Kidney (tissue), 22 donors: ENCODE measurements at places on chromosomes 6 and 20. TPM values are rescaled to one million over a fixed set of nuclear protein-coding genes. Genes with fewer than 3 reads are reported as not detected.

Gene SLC22A16
- total RNA-seq, result 0.79 TPM

Gene BRPF3
- 29.5 TPM for total RNA-seq

Gene MYBL2
- 1.3 TPM for total RNA-seq

Gene MYLIP
- 52.8 TPM for total RNA-seq

Gene SNX9
- total RNA-seq, result 49.3 TPM

Gene TSPO2
- total RNA-seq, result 0.44 TPM

Gene TBX18
- 4.1 TPM for total RNA-seq

DNA sequence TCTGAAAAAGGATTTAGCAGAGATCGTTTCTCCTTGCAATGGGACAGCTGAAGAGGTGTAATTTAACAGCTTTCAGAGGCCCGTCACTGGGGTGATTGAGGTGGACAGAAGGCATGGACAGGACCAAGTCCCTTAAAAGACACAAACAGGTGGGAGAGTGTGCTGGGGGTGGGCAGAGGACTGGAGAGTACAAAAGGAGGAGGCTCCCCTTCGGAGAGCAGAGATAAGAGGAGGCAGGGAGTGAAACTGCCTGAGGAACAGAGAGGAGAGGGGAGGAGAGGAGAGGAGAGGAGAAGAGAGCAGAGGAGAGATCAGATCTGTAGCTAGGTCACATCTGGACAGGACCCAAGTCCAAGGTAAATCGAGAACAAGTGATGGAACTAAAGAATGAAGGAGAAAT is 48.6 kb upstream of the PKHD1 start:
- DNase-seq, result no peak

DNA sequence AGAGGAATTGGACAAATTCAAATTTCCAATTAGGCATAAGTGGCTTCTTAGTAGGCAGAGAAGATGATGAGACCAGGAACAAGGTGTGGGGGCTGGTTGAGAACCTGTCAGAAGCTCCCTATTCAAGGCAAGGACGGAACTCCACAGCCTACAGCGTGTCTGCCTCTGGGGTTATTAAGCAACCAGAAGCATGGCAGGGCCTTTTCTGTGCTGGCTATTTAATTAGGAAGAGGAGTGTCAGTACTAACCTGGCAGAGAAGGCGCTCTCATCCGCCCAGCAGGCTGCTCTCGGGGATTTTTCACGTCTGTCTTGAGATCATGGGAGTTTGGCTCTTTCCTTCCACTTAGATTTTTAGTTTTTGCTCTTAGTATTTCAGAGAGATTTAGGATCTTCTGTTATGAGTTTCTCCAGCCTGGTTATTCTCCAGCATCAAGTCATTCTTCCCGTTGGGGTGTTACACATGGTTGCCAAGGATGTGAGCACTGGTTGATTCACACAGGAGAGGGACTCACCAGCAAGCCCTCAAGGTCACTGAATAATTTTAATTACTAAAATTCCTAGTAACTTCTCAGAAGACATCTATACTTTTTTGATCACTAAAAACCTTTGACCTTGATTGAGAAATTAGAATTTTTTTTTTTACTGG is 23.9 kb downstream of the ADTRP start:
- DNase-seq, result no peak

DNA sequence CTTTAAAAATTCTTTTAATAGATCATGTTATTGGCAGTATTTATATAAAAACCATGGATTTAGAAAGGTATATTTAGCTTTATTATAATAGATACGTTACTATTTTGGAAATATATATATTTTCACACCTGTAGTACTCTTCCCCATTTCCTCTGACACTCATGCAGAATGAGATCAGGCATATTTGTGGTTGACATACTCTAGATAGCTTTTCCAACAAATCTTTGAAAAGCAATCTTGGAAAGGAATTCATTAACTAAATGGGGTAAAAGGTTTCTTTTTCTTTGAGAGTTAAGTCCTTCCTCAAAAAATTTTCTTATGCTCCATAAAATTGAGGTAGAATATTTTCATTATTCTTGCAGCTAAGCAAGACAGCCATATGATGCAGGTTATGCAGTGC is 14.5 kb downstream of the ASF1A start:
- no peak for DNase-seq

DNA sequence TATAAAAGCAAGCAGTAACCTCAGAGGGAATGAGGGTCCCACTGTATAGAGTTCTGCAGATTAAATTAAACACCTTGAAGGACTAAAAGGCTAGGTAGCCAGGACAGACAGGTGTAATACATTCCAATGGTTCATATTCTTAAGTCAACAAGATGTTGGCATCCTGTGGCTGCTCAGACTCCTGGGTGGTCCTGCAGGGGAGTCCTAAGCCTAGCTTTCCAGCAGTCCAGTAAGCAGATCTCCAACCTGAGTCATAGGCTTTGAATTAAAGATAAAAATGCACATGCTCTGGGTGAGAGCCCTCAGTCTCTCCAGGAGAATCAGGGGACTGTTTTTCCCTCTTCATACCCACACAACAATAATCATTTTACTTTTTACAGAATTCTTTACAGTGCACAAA is 307.3 kb upstream of the SUPT3H start:
- no peak for DNase-seq

DNA sequence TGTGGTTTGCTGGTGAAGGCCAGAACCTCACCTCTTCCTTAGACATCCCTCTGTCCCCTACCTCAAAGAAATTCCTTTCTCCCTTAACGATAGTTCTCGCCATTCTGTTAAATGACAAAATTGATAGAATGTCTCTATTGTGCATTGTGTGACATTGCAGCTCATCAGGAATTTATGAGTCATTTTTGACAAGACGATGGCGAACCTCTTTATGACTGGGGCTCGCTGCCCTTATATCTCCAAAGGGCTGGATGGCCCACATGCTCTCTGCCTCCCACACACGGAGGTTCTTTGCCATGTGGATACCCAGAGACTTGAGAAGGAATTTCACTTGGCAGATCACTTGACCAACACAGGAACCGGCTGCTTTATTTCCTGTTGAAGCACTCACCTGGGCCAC is 66.8 kb upstream of the RPS6KA2 start:
- no peak for DNase-seq

- no peak for DNase-seq
Observed at GRCh38 chr6:111976139-111976538, 77.8 kb upstream of the CCN6 start.

DNA sequence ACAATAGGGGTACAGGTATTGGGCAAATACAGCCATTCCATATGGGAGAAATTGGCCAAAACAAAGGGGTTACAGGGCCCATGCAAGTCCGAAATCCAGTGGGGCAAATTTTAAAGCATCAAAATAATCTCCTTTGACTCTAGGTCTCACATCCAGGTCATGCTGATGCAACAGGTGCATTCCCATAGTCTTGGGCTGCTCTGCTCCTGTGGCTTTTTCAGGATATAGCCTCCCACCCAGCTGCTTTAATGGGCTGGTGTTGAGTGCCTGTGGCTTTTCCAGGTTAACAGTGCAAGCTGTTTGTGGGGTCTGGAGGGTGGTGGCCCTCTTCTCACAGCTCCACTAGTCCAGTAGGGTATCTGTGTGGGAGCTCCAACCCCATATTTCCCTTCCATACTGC is 607.1 kb downstream of the MEI4 start:
- DNase-seq, result no peak

DNA sequence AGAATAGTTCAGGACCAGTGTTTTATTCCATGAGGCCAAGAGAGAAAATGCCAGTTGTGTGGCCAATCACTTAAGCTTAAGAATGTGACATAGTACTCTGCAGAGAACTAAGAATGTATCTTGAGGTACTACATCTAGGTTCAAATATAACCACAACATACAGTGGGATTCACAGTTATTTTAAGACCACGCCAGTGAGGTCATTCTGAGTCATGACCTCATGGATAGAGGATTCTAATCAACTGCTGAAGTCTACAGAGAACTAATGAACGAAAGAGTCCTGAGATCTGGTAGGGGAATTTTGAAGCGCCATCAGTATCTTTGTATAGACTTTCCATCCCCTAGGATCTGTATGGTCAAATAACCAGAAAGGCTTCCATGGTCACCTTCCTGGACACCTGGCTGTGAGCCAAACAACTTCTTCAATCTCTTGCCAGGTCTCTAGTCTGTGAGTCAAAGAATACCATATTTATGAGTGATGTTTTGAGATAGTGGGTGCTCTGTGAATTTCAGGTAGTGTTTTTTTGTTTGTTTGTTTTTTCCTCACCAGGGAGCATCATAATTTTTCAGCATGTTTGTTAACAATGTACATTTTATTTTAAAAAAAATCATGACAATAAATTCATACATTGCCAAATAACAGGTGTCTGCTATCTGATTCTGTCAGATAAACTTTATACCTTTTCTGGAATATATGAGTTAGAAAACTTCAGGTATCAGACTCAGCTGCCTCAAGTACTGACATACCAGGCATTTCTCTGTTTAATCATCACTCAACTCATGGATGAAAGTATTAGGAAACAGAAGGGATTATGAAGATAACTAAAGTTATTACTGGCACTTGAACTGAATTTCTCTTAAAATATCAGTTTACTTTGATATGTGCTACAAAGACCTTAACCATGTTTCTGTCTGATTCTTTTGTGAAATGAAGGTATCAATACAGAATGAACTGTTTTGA is 217.9 kb downstream of the PLCB4 start:
- no peak for DNase-seq

- DNase-seq, result no peak
Observed at GRCh38 chr6:18183766-18184165, 28.5 kb downstream of the KDM1B start.

GRCh38 chr20:1122388-1123315 is 4.2 kb downstream of the PSMF1 start:
- DNase-seq, result no peak

- no peak for DNase-seq
Observed at GRCh38 chr6:61586934-61587537, 699.0 kb downstream of the KHDRBS2 start.

DNA sequence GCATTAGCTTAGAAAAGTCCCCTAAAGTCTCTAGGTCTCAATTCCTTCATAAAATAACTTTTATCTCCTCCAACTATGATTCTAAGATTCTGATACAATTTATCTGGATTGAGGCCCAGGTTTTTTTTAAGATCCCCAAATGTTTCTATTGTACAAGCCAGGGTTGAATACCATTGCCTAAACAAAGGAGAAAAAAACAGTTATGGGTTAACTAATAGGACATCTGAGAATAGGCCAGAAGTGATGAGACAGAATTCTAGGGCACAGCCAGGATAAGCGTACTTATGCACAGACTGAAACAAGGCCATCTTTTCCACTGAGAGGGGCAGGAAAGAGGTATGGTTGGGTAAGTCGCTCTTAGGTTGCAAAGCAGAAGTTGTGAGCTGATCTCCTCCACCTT is 26.4 kb downstream of the EPB41L2 start:
- no peak for DNase-seq

DNA sequence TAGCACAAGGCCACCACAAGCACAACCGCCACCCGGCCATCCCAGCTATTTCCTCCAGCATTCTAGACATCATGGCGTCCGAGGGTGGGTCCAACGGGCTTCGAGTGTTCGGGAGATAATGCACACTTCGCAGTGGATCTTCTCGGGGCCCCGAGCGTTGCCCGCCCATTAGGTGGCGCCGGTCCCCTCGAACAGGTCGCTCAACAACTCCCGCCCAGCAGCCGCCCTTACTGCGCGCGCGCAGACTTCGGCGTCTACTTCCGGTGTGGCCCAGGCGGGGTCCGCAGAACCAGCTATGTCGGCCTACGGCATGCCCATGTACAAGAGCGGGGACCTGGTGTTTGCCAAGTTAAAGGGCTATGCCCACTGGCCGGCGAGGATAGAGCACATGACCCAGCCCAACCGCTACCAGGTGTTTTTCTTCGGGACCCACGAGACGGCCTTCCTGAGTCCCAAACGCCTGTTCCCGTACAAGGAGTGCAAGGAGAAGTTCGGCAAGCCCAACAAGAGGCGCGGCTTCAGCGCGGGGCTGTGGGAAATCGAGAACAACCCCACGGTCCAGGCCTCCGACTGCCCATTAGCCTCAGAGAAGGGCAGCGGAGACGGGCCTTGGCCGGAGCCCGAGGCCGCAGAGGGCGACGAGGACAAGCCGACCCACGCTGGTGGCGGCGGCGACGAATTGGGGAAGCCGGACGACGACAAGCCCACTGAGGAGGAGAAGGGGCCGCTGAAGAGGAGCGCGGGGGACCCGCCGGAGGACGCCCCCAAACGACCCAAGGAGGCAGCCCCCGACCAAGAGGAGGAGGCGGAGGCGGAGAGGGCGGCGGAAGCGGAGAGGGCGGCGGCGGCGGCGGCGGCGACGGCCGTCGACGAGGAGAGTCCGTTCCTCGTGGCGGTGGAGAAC is at the start of gene HDGFL1:
TSS of gene HDGFL1 (plus strand) at position 286 of the 904 bp plus-strand sequence. CDS start at position 296, 10 bp downstream.
- no peak for DNase-seq

GRCh38 chr6:135993361-135993760 is 141.9 kb downstream of the PDE7B start:
- no peak for DNase-seq

- DNase-seq, result no peak
Observed at GRCh38 chr6:82877213-82878195, 188.1 kb downstream of the UBE3D start.

DNA sequence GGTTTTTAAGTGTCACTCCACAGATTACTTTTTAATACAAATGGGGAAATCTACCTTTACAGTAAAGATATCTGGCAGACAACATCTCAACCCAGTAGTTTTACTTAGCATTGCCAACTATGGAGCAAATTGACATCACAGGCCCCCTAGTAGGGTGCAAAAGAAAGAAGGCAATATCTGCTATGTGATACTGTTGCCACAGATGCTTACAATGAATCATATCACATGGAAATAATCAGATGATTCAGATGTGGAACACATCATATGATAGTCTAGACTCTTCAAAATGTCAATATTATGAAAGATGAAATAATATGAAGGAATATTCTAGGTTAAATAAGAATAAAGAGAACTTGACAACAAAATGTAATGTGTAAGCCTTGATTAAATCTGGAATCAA is 322.5 kb downstream of the BMP2 start:
- DNase-seq, result no peak

DNA sequence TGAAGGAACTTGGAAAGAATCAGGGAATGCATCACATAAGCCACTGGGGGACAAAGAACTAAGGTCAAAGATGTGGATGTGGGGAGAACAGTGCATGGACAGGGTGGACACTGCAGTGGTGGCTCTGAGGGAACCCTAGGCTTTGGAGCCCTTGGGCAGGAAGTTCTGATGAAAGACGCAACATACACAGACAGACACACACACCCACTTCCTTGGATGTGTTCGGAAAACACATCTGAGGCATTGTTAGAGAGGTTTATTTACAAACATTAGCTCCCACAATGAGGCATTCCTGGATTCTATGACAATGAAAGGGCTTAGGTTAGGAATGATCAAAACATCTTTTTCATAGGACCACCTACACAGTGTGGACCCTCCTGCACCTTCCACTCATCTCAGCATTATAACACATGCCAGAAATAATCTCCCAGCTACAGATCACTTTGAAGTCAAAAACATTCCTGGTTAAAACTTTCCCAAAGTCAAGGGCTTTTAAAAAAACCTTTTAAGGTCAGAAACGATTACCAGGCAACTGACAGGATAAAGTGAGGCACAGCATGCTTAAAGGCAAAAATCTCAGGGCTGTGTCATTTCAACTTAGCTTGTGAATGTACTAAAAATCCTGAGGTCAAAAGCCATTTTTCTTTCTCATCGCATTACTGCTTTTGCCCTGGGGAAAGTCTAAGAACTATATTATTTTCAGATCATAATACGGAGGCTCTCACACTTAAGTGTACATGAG is 6.4 kb upstream of the METTL24 start:
- no peak for DNase-seq
